Stimulated activated CD4-positive, alpha-beta T cell treated with anti-CD3 and anti-CD28 coated beads, Interleukin-12 subunit alpha, Interleukin-12 subunit beta, amount 100 ng/mL, for 24 hours (primary cell): ENCODE measurements at places on chromosomes 6 and 20.

- DNase-seq, result no peak
Measured at GRCh38 chr6:111825439-111826086, 47.7 kb downstream of the FYN start.

- DNase-seq, result no peak
Measured at GRCh38 chr6:144349690-144350527, 64.8 kb downstream of the UTRN start.

GRCh38 chr20:58889798-58890517, 37.4 kb downstream of the GNAS start:
- DNase-seq, result no peak

DNA sequence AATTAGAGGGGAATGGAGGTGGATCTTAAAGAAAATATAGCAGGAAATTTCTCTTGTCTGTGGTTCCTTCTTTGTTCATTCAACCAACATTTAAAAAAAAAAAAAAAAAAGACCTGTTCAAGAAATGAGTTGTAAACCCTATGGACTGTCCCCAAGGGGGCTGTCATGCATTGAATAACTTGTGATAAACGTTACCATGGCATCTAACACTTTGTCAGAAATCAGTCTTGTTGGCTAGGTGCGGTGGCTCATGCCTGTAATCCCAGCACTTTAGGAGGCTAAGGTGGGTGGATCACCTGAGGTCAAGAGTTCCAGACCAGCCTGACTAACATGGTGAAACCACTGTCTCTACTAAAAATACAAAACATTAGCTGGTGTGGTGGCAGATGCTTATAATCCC, 381.7 kb downstream of the BCKDHB start:
- no peak for DNase-seq

- no peak for DNase-seq
Measured at GRCh38 chr6:2434116-2434515, 188.7 kb upstream of the GMDS start.

GRCh38 chr20:45432294-45432693, 16.4 kb downstream of the PIGT start:
- DNase-seq, result no peak
